ENCODE measurements at places on chromosomes 3 and 15.

DNA sequence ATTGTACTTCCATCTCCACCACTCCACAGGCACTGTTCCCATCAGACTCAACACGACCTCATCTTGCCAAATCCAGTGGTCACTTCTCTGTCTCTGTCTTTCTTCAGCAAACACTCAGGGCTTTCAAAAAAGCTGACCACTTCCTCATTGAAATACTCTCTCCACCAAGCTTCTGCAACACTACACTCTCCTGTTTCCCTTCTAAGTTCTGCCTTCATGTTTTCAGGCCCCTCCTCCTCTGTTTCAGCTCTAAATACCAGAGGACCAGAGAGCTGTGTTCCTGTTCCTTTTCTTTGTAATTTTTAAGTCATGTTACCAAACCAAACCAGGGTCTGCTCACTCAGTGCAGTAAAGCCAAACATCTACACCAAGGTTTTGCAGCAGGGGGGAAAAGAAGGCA lies 33.8 kb upstream of the ACP3 start:
- DNase-seq: no peak

- DNase-seq: no peak
These were observed 62.5 kb upstream of the LIPC start for GRCh38 chr15:58369261-58369701.

- DNase-seq: no peak
These were observed 104.3 kb upstream of the ABHD17C start for GRCh38 chr15:80590761-80591355.

DNA sequence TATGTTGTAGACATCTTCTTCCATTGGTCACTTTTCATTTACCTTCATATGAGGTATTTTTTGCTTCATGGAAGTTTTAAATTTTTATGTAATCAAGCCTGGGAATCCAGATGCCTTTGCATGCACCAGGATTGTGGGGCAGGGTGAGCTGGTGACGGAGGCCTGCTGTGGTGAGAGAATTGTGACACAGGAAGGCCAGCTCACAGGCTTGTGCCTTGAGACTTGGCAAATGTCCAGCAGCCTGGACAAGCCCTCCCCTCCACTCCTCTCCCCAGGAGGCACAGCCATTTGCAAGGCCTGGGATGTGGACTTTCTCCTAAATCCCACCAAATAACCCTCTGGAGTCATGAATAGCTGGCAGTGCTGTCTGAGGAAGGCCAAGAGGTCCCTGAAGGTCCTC lies 67.4 kb downstream of the RHCG start:
- no peak for DNase-seq

Data from T follicular helper cell (primary cell).